NCI-H1105 (cell line): ENCODE measurements at places on chromosomes 11 and 22.

DNA sequence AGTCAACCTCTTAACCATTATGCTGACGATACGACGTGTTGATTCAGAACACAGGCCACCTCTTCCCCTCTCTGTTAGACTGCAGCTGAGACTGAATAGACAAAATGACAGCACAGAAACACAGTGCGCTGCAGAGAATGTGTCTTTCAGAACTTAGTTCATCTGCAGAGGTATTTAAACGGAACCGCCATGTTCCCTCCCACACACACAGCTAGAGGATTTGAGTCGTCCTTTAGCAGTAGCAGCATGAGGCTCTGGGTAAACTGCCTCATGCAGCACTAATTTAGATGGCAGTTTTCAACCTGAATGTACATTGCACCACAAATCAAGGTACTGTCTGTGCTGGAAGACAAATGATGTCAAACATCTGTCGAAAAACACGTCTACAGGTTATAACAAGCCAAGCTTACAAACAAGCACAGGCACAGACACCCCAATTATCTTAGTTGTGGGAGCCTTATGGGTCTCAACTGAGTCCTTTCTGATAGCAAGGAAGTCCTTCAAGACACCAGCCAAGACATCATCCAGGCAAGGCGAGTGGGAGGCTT is 76.6 kb upstream of the LRRC4C start:
- DNase-seq, result no peak

DNA sequence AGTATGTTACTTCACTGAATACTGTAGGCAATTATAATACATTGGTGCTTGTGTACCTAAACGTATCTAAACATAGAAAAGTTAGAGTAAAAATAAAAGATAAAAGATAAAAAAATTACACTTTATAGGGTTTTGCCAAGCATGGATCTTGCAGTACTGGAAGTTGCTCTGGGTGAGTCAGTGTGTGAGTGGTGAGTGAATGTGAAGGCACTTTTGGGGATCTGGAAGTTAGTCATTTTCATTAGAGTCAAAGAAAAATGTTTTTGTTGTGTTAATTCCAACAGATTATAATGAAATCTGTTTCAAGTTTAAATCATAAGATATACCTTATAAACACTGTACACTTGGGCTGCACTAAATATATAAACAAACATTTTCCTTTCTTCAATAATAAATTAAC is 3.3 kb downstream of the SLC22A25 start:
- no peak for DNase-seq

GRCh38 chr11:133937468-133937867 is 19.3 kb downstream of the IGSF9B start:
- no peak for DNase-seq

GRCh38 chr11:95531116-95531515 is 258.5 kb downstream of the FAM76B start:
- no peak for DNase-seq

- DNase-seq, result no peak
Measured at GRCh38 chr11:110896358-110896757, 184.1 kb upstream of the ARHGAP20 start.

DNA sequence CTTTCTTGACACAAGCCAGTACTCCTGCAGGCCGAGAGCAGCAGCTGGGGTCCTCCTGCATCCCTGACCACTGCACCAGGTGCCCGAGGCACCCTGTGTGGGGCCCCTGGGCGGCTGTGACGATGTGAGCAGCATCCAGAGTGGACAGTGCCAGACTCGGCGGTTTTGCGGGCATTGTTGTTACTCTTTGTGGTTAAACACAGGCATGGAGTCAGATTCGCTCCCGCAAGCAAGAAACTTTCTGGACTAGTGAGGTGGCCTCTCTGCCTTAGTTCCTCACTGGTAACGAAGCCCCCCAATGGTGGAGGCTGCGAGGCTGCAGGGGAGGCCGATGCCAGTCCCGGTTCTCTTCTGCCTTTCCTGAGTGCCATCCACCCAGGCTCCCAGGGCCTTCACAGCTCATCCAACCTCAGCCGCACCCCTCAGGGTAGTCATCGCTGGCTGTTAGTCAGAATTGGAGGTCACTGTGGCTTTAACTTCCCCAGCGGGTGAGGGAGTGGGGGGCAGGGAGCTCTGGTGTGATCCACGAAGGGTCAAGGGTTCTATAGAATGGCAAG is 3.7 kb upstream of the CLDN5 start:
- no peak for DNase-seq

DNA sequence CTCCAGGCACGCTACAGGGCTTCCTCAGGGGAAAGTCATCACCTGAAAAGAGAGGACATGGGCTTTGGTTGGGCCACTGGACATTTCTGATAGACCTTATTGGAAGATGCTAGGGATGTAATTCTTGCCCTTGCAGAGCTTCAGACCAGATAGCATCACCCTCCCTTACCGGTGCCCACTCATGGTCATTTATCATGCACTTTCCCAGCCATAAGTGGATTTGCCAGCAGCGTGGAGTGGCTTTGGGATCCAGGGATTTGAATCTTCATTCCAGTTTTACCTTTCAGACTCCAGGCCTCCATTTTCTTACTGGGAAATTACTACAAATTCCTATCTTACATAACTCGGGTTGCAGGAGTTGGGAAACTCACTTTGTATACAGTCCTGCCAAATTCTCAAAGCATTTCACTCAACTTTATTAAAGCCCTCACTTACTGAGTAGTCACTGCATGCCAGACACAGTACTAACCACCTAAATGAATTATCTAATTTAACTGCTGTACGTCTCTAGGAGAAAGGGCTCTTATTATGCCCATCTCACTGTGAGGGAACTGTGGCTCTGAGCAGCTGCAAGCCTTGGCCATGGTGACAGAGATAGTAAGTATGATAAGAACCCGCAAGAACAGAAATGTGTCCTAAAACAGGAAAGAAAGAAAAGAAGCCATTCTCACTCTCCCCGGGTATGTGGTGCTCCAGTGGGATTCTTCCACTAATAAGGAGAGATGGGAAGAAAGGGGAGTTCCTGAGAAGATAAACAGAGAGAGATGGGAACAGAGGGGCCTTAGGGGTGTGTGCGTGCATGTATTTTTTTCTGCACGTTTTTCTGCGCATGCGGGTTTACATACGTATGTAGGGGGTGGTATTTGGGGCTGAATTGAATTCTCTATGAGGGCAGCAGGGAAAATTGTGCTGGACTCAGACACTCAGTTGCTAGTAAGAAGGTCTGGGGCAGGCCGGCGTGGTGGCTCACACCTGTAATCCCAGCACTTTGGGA is 9.7 kb downstream of the CHRM1 start:
- DNase-seq, result no peak

DNA sequence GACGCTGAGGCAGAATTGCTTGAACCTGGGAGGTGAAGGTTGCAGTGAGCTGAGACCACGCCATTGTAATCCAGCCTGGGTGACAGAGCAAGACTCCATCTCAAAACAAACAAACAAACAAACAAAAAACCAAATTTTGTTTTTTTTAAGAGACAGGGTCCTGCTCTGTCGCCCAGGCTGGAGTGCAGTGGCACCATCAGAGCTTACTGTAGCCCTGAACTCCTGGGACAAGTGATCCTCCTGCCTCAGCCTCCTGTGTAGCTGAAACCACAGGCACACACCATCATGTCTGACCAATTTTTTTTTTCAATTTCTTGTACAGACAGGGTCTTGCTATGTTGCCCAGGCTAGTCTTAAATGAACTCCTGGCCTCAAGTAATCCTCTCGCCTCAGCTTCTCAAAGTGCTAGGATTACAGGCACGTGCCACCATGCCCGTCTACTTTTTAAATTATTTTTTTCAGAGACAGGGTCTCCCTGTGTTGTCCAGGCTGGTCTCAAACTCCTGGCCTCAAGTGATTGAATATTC is 13.2 kb upstream of the PPM1F start:
- DNase-seq, result no peak

DNA sequence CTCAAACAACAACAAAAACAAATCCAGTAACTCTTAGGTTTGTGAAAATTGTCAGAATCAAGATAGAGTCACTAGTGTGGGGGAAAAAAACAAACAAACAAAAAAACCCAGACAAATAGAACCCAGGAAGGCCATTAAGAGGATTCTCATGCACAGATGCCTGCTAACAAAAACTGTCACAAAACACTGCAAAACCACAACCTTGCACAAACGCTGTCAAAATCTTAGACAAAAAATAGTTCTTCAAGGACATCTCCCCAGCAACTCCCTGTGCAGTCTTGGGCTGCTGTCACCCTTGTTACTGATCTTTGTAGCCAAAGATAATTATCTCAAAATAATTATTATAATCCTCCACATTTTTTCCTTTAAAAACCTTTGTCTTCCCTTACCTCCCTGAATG is 4.6 kb upstream of the ZBED5 start:
- DNase-seq, result no peak

GRCh38 chr11:105273660-105274280 is 134.2 kb upstream of the CARD18 start:
- DNase-seq, result no peak

DNA sequence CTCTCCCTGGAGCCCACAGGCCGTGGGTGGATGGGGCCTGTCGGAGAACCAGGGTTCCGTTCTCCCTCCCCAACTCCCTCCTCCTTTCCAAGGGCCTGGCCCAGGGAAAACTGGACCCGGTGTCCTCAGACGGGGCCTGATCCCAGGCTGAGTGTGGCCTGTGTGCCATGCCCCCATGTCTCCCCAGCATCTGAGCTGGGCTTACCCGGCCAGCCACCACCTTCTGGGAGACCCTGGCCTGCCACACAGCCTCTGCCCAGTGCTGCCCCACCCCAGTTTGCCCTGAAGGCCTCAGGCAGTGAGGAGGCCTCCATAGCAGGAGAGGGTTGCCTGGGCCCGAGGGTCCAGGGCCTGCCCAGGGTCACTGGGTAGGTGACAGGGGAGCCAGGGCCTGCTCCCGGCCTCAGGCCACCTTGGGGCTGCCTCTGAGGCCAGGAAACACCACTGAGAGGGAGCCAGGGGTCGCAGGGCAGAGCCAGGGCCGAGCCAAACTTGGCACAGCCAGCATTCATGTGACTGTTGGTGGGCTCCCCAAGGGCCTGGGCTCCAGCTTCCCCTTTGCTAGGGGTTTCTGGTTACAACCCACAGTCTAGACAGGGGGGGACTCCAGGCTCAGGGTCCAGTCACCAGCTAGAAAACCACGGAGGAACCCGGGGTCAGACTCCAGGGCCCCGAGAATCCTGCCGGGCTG is 590 bp upstream of the IFITM10 start:
- no peak for DNase-seq
